ENCODE measurements at places on chromosomes 7 and 10.

GRCh38 chr7:87225696-87226095, 6.2 kb upstream of the TMEM243 start:
- DNase-seq, result no peak

GRCh38 chr7:54846273-54846672, 87.3 kb upstream of the SEC61G start:
- DNase-seq, result no peak

DNA sequence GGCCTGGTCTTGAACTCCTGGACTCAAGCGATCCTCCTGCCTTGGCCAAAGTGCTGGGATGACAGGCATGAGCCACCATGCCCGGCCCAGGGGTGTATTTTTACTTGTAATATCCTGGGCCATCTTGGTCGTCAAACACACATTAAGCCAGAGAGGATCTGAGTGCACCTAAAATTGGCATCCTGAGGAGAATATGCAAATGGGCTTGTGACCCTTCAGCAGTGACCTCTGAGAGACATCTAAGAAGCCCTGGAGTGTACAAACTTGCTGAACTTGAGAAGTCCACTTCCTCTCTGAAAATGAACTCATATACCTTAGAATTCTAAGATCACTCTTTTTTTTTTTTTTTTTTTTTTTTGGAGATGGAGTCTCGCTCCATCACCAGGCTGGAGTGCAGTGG, 372.0 kb upstream of the C7orf33 start:
- no peak for DNase-seq

DNA sequence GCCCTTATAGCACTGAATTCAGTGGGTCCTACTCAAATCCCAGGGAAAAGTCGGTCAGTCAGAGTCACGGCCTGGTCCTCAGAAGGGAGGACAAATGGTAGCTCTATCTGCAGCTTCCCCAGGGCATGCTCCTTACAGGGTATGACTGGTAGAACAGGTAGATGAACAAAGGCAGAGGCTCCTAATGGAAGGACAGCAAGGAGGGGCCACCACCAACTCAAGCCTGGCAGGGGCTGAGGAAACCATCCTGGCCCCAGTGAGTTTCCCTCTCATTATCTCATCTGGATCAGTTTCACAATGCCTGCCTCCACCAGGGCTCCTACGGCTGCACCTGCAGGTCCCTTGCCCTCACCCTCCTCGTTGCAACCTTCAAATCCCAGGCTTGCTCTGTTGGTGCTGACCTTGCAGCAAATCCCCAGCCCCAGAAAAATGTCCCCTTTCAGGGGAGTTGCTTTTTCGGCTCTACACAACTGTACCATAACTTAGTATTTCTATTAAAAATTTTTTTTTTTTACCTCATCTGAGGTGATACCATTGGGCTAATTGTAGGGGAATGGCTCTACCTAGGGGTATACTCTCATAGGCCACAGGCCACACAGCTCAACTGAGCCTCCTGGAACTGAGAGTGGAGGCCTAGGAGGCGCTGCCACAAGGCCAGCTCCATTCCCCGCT, 2.4 kb upstream of the MYO1G start:
- no peak for DNase-seq

DNA sequence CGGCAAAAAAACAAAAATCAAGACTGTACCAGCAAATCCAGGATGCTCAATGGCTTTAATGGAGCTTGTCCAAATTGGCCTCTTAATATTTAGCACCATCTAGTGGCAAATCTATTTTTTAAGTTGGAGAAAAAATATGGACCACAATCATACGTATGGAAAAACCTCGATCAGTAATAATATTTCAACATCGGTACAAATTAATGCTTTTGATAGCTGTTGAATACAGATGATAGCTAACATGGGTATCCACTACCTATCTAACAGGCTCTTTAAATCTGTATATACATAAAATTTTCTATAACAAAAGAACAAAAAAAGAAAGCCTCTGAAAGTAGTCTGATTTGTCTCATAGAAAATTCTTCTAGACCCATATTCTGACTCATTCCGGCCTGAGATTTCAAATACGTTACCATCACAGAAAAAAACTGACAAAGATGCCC, 29.2 kb downstream of the COA1 start:
- DNase-seq, result no peak

DNA sequence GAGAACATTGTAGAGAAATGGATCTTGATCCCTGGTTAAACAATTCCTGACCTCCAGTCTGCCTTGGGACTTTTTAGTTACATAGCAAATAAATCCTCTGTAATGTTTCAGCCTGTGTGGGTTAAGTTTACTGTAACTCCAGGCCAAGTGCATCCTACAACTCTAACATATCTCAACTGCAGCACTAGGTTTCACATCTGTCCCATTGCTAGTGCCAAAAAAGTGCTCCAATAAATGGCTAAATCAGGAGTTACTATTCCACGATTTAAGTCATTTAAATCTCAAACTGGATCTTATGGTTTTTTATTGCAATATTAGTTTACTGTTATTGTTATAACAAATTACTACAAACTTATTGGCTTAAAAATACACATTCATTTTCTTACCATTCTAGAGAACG, 479.6 kb downstream of the GPAM start:
- DNase-seq, result no peak

GRCh38 chr7:17279061-17279460, 19.4 kb upstream of the AHR start:
- DNase-seq, result no peak

DNA sequence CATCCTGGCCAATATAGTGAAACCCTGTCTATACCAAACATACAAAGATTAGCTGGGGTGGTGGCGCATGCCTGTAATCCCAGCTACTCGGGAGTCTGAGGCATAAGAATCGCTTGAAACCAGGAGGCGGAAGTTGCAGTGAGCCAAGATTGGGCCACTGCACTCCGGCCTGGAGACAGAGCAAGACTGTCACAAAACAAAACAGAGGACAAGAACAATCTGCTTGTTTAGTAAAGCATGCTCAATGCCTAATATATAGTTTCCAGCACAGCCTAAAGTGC, 1.8 kb upstream of the SEC24C start:
- DNase-seq, result no peak

DNA sequence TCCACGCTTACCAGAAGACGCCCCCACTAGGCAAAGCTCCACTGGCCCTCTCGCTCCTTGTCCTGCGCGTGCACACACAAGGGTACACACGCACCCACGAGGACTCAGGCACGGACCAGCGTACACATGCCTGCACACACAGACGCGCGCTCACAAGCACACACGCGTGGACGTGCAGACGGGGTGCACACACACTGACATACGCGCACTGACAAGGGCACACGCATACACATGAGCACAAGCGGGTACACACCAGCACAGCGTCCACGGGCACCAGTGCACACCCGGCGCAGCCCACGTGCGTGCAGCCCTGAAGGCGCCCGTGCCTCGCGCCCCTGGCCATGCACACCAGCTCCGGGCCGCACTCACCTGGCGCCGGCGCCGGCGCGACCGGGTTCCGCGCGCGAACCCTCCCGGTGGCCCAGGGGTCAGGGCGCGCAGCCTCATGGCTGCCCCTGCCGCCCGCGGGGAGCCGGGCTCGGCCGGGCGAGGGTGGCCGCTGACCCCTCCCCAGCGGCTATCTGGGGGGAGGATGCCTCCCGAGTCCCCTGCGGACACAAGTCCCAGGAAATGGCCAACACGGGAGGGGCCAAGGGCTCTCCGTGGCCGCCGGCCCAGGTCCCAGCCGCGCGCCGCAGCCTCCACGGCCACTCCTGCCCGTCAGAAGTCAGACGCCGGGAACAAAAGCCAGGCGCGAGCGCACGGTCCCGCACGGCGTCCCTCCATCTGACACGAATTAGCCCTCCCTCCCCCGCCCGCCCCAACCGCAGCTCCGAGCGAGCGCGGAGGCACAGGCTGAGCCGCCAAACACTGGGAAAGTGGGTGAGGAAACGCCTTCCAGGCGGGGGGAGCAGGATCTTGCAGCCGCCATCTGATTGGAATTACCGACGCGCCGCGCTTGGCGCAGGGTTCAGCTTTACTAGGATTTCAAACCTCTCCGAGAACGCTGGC, 45.0 kb downstream of the TNS3 start:
- DNase-seq, result no peak

DNA sequence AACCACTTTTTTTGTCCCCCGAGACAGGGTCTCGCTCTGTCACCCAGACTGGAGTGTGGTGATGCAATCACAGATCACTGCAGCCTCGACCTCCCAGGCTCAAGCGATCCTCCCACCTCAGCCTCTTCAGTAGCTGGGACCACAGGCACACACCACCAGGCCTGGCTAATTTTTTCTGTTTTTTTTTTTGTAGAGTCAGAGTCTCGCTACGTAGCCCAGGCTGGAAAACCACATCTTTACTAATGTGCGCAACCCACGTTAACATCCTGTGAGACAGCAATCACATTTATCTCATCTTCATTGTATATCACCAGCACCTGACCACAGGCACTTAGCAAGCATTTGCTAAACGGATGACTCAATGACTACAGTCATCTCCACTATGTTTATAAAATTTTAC, 77.8 kb upstream of the ATP6V0A4 start:
- DNase-seq, result peak; percentile 26

- no peak for DNase-seq
Observed at GRCh38 chr7:27189997-27190748, 5.1 kb upstream of the HOXA11 start.

DNA sequence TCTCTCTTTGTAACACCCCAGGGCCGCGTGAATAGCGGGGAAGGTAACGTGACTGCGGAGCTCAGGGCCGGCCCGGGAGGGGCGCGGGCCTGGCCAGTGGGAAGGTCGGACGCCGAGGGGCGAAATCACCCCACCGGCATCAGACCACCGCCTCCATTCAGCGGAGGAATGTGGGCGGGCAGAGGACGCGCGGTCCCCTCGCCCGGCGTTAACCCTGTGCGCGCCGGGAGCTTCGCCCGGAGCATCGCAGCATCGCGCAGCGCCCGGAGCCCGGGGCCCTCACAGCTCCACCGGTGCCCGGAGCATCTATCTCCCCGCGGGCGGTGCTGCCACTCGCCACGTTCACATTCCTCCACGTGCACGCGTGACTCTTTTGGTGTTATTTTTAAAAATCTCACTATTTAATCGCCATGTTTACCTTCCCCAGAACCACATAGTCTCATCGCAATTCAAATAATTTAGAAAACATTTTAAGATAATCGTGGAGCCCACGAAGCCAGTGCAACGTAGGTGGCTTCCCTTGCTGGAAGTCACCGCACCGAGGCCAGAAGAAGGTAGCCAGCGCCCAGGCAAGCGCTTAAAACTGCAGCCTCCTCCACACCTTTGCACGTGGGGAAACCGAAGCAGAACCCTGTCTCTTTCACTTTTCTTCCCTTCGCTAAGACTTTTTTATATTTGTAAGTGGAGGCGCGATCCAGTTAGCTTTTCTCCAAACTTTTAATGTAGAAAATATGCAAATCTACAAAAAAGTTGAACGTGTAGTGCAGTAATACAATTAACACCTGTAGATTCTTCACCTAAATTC, 21.8 kb downstream of the FGFBP3 start:
- DNase-seq, result no peak

DNA sequence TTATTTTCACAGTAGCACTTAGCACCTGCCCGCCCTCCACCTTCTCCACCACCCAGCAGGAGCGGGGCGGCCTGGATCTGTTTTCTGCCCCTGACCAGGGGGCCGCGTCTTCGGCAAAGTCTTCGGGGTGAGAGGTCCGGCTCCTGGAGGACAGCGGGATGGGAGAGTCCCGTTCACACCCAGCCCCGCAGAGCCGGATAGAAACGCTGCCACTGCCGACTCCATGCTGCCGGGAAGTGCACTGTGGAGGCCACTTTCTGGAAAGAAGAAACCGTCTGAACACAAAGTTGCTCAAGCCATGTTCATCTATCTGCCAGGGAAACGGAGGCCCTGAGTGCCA, 14.5 kb upstream of the ZNF273 start:
- no peak for DNase-seq

GRCh38 chr10:2744547-2745200, 322.7 kb upstream of the PFKP start:
- DNase-seq, result no peak

- DNase-seq, result no peak
Observed at GRCh38 chr7:1558841-1559625, 3.0 kb upstream of the TMEM184A start.

DNA sequence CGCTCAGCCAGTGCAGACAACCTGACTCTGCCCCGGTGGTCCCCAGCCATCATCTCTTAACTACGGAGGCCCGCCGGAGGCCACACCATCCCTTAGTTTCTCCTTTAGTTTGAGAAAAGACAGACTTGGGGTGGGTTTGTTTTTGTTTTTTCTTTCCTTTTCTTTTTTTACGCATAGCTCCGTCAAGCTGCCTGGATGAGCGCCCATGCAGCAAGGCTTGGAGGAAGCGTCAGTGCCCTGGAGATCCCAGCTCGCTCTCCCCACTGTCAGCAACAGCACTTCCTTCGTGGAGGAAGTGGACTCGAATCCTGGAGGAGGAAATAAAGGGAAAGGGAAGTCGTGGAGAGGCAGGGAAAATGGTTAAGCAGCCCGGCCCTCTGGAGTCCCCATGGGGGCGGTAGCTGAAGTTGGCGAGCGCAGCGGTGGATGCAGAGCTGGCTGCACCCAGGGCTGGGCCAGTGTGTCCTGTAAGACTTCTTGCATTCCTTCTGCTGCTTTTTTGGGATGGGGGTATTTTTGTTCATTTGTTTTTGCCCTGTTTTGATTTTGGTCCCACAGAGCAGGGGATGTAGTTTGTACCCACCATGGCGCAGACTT, 35.9 kb upstream of the GJD4 start:
- DNase-seq, result no peak

- DNase-seq, result no peak
Observed at GRCh38 chr7:152395112-152395511, 40.7 kb downstream of the KMT2C start.

- DNase-seq, result no peak
Observed at GRCh38 chr7:138698281-138698680, 2.9 kb downstream of the SVOPL start.

DNA sequence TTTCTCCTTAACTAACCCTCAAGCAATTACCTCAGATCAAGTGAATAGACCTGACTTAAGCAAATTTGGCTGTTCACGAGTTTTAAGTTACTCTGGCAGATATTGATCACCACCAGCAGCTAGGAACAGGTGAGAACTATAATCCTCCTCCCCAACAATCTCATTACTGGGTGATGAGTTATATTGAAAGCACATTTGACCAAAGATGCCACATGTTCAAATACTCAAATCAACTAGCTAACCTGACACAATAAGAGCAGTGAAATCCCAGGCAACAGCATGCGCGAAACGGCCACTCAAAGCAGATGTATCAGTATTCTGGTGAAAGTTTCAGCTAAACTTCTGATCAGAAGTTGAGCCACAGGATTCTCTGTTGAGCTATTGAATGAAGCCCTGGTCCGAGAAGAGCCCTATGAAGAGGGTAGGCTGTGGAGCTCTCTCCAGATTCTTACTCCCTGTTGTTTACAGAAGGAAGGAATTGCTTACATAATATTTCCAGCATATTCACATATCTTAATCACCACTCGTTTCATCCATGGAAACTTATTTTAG, 52.6 kb downstream of the CAV1 start:
- no peak for DNase-seq

- DNase-seq, result no peak
Observed at GRCh38 chr7:80841423-80841955, 77.4 kb downstream of the SEMA3C start.

- no peak for DNase-seq
Observed at GRCh38 chr10:131728286-131729228, 172.3 kb upstream of the PPP2R2D start.
